CD4-positive, alpha-beta T cell treated with Interleukin-15 for 1 hour (primary cell): ENCODE measurements at places on chromosomes 13 and 19.

DNA sequence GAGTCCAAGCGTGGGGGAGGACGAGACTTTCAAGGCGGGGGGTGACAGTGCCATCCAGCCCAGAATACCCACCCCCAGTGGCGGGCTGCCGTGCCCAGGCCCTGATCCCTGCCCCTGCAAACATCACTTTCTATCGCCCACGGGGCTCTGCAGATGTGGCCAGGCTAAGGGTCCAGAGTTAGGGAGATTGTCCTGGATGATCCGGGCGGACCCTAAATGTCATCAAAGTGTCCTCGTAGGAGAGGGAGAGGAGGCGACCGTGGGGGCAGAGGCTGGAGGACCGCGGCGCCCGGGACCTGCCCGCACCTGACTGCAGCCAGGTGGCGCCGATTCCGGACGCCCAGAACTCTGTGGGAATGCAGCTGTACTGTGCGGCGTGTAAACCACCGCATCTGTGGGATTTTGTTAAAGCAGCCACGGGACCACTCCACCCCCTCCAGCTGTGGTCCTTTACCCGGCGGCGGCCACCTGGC, 32.4 kb downstream of the GJA3 start:
- no peak for DNase-seq

DNA sequence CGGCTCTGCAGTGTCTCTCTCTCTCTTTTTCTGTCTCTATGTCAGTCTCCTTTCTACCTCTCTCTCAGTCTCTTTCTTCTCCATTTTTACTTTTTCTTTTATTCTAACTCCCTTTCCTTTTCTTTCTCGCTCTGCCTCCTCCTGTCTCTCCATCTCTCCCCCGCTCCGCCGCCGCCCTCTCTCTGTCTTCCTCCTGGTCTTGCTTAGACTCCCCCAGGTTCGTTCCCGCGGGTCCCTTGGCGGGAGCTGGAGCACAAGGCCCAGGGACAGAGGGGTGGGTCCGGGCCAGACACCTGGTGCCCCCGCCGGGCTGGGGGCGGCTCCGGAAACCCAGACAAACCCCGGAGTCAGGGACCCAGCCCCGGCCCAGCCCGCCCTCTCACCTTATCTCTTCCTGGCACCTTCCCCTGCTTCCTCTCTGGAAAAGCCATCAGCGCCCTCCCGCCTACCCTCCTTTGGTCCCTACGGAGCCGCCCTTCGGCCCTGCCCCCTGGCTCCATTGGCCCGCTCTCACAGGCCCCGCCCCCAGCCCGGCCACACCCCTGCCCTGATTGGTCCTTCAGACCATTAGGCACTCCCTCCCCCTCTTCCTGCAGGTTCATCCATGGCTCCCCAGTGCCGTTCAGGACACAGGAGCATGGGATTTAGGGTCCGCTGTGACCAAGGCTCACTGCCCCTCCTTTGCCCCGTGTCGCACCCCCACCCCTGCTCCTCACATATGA, 15.4 kb upstream of the NOP53 start:
- no peak for DNase-seq

GRCh38 chr13:108352599-108352998, 83.1 kb downstream of the TNFSF13B start:
- DNase-seq = no peak

DNA sequence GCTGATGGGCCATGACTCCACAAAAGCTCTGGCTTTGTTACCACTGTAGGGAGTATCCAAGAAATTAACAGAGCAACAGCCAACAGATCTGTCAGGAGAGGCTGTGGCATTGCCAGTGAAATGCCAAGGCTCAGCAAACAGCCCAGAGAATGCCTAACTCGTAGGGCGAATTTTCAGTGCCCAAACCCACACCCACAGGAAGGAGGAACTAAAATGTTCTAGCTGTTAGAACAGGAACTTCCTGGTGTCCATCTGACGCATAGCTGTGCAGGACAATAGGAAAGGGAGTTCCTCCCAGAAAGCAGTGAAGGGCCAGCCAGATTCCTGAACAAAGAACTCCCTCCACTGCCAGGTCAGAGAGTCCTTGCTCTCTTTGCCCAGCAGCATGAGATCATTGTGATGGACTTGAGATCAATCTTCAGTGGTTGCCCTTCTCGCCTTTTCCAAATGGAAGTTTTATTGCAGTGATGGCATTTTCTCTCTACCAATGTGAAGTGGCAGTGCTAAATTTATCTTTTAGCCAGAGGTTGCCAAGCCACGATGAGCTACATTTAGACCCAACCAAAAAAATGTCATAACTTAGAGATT, 224.2 kb upstream of the STARD13 start:
- DNase-seq = no peak

DNA sequence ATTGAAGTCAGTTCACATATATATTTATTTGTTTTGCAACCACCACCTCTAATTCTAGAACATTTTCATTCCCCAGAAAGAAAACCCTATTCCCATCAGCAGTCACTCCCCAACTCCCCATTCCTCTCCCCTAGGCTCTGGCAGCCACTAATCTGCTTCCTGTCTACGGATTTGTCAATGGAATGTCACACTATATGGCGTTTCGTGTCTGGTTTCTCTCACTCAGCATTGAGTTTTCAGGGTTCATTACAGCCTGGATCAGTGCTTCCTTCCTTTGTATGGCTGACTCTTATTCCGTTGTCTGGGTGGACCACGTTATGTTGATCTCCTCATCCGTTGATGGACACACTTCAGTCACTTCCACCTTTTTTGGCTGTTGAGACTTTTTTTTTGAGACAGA, 9.3 kb downstream of the COLGALT1 start:
- DNase-seq = no peak

DNA sequence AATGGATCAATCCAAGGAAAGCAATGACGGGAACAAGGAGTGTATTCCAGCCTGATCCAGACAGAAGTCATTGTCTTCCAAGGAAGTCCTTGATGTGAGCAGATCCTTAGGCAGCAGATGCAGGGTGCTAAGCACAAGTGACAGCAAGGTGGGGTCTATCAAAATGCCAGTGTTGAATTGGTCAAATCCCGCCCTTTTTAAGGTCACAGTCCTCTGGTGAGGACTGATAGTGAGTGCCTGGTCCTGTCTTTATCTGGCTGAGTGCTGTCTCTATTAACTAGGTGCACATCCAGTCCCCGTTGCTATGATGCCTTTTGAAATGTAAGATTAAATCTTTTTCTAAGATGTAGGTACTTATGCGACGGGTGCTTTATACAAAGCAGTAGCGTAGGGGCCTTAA, 1.3 kb upstream of the LAMP1 start:
- no peak for DNase-seq

GRCh38 chr19:4609878-4610511, 29.3 kb upstream of the TNFAIP8L1 start:
- no peak for DNase-seq

DNA sequence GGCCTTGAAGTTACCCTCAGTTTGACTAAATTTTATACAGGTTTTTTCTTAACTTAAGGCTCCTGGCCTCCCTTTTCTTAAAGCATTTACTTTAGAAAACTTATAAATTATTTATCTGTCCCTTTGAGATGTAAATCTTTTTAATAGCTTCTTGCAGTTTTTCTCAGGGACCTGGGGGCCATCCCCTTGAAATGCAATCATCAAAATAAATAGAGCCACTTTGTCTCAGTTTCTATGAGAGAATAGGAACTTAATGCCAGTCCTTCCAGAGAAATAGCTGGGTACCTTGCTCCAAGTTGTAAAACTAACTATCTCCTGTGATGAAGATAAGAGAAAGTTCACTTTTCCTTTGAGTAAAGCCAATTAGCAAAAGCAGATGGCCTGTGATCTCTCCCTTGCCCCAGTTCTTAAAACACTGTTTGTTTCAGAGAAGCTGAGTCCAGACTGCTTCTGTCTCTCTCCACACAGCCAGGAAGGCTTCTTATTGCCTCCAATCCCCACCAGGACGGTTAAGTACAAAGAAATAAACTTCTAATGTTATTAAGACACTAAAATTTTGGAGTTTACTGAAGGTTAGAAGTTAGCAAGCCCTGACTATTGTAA, 913.1 kb downstream of the OLFM4 start:
- no peak for DNase-seq

GRCh38 chr19:6412447-6413091, 12.0 kb downstream of the KHSRP start:
- peak; percentile 41 for DNase-seq

DNA sequence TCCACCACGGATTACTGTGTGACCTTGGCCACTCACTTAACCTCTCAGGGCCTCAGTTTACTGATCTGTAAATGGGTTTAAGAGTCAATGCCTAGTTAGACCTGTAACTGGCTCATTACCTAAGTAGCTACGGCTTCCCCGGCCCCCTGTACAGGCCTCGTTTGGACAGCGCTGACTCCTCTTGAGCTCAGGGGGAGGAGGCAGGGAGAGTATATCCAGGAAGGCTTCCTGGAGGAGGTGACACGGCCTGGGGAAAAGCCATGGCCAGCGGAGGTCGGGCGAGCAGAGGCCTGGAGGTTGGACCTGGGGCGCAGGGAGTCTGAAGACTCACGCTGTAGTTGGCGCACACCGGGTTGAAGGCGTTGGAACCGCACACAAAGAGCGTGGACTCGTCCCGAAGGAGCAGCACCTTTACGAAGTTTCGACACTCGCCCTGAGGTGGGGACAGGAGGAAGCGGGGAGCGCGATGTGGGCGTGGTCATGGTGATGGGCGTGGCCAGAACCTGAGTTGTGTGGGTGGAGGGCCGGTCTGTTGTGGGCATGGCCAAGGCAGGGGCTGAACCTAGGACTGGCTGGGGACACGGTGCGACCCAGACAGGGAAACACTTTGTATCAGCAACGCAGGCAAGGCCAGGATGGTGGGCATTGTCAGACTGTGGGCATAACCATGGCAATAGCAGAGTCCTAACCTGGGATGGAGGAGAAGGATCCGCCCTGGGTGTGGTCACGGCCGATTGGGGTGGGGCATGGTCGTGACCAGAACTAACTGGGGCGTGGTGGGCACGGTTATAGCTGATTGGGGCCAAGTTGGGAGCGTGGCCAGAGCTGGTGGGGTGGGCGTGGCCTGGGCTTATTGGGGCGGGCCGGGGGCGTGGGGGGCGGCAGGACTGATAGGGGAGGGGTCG, 3.6 kb downstream of the SEMA6B start:
- no peak for DNase-seq

- DNase-seq = peak; percentile 24
Measured at GRCh38 chr19:37855098-37855497, 51.3 kb downstream of the WDR87 start.

DNA sequence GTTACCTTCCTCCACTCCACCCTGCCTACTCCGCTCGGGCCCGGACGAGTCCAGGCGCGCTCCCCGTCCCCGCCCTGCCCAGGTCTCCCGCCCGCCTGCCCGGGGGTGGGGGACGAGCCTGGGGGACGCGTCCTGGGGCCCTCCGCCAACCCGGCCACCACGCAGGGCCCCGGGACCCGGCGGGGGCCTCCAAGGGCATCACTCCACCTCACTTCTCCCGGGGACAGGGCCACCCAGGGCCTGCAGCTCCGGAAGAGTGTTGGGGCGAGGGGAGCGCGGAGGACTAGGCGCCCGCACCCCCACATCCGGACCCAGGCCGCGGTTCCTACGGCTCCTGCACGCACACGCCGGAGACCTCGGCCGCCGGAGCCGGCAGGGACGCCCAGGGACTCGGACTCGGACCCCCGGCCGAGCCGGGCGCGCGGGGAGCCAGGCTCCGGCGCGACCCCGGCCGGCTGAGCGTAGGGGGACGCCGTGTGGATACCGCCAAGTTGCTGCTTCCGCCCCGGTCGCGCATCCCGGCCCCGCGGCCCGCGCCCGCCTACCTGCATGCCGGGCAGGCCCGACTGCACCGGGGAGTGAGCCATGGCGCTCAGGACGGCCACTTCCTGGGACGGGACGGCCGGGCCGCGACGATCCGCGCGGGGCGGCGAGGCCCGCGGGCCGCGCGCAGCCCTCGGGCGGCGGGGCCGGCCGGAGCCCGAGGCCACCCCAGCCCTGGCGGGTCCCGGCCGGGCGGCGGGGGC, 534 bp downstream of the STK24 start:
- peak; percentile 25 for DNase-seq

GRCh38 chr19:48698046-48698445, 2.3 kb downstream of the FUT2 start:
- DNase-seq = no peak

DNA sequence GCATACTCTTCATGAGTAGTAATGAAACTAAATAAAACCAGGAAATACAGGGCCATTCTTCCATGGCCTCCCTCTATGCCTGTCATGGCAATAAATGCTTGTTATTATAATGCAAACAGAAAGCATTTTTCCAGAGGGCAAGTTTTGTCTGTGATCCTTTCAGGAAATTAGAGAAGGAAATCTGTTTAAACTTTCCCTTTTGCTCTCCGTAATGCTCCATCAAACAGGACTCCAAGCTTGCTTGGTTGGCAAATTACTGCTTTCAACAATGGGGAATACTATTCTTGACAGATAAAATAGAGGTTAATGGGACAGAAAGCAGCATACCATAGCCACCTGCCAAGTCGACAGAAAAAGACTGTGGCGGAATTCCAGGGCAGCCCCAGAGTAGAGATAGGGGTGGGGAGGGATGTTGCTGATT, 252.5 kb downstream of the LHFPL6 start:
- no peak for DNase-seq

- no peak for DNase-seq
Measured at GRCh38 chr13:96284971-96285370, 195.1 kb downstream of the HS6ST3 start.

DNA sequence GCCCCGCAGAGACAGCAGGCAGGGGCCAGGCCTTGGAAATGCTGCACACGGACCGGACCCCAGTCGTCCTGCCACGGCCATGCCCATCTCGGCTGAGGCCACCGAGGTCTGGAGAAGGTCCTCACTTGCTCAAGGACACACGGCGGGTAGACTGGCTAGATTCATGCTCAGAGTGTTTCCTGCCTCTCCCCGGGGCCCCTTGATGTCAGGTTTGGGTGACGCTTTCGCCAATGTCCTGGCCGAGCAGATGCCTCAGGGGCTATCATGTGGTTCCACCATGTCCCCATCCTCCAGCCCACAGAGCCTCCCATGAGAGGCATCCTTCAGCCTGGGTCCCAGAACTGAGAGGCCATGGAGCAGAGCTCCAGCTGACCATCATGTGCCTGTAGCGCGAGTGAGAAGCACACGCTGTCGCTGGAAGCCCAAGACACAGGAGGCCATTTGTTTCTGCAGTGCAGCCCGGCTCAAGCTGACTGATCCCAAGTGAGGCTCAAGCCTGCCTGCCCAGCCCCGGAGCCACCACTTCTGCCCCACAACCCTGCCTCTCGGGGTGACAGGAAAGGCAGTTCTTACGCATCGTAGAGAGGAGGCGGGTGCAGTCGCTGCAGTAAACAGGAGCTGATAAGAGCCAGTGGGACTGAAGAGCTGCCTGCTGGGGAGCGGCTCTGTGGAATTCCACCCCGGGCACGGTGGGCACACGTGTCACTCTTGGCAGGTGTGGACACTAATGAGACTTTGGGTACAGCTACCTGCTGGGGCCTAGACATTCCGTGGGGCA, 53.9 kb upstream of the GAS6 start:
- DNase-seq = no peak

DNA sequence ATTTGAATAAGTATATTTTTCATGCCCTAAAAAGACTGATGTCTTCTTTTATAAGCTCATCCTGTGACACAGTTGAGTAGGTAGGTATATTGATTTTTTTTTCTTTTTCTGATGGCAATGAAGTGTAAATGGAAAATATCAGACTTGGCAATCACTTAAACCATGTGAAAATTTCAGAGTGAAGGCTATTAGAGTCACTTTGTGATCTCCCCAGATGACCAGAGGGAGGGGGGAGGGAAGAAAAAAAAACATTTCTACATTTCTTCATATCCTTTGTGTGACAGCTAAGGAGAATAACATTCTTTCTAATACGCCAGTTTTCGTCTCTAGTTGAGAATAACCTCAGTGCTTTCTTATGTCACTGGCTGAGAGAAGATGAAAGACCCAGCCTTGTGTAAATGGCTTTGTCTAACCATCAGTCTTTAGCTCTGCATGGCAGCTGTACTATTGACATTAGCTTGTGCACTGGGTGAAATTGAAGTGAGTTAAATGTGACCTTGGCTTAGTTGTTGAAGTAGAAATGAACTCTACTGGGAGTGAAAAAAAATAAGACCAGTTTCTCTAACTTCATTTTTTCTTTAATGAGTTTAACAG, 332.1 kb upstream of the DACH1 start:
- no peak for DNase-seq
